Cerebellar cortex (tissue), 1 donor: ENCODE measurements at places on chromosomes 12 and 14.

DNA sequence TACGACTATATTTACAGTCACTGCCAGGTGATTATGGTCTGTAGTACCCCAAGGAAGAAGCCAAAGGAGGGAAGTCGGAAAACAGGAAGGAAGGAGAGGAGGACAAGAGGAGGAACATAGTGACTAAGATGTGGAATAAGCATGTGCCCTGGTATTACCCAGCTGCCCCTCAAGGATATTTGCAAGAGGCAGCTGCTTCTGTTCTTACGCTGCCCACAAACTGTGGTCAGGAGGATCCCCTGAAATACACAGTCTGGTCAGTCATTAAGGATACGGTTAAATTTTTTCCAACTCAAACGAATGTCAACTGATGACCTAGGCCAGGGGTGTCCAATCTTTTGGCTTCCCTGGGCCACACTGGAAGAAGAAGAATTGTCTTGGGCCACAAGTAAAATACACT, 126.5 kb downstream of the CMAS start:
- no peak for DNase-seq

GRCh38 chr14:92686900-92687427, 61.5 kb downstream of the LGMN start:
- DNase-seq: peak; percentile 69

GRCh38 chr12:60863421-60863820, 1267.6 kb downstream of the SLC16A7 start:
- no peak for DNase-seq

DNA sequence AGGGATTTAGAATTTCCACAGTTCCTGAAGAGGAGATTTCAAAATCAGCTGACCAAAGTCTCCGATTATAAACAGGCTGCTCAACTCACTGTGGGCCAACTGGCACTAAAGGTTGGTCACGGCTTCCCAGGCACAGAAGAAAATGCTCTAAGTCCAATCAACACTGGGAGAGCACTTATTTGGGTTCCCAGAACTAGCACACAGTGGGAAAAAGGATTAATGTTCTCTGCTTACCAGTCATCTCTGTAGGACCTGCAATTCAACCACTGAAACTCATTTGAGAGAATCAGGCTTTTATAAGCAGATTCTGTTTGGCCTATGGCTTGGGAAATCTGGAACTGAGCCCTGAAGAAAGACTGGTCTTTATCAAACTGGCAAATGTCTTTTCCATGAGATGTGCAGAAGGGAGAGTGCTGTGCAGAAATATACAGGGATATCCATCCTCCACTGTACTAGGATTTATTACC, 49.4 kb downstream of the ABCC9 start:
- no peak for DNase-seq

- no peak for DNase-seq
These were observed 36.9 kb downstream of the BCL11B start for GRCh38 chr14:99234961-99235571.

DNA sequence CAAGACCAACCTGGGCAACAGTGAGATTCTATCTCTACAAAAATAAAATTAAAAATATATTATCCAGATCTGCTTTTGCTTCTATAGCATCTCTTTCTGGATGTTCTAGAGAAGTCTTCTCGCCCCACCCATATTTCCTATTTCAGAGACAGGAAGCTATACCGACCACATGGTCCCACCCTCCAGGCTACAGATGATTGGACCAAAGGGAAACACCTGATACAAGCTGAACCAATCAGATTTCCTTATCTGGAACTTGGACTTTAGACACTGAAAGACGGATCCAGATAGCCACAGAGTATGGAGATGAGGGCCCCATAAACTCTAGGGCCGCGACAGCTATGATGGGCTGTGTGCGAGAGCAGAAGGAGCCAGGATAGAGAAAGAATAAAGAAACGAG, 48.7 kb downstream of the CCDC60 start:
- no peak for DNase-seq
